ENCODE measurements at places on chromosomes 2 and 18.

- DNase-seq: no peak
Measured at GRCh38 chr2:9347411-9347881, 75.9 kb downstream of the ITGB1BP1 start.

DNA sequence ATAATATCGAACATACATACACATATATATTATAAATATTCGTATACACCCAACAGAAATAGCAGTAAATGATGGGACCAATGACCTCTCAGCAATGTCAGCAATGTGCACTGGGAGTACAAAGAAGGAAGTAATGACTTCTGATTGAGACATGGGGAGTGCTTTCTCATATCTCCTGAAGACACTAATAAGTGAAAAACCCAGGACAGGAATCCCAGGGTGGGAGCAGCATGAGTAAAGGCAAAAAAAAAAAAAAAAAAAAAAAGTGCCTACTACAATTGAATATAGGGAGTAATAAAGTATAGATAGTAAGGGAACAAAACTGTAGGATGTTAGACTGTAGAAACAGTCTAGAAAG is 491.3 kb downstream of the IRS1 start:
- DNase-seq: no peak

GRCh38 chr2:105166688-105167087 is 74.9 kb upstream of the GPR45 start:
- no peak for DNase-seq

DNA sequence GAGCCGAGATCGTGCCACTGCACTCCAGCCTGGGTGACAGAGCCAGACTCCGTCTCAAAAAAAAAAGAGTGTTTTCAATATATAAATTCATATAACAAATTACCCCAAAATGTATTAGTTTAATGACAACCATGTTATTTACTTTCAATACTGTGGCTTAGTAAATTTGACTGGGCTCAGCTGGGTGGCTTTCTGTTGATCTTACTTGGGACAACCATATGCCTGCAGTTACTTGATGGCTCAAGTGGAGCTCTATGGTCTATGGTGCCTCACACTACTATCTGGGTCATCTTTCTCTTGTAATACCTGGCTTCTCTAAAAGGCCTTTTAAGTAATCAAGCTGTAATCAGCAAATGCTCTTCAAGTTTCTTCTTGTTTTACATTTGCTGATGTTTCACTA is 341.5 kb upstream of the SPHKAP start:
- no peak for DNase-seq

All from NCI-H187 (cell line).